Activated CD8-positive, alpha-beta memory T cell treated with anti-CD3 and anti-CD28 coated beads for 36 hours (primary cell): ENCODE measurements at places on chromosomes 5 and 9. TPM values are rescaled to one million over a fixed set of nuclear protein-coding genes. Genes with fewer than 3 reads are reported as not detected.

Gene PRUNE2
- total RNA-seq, result 0.40 TPM

Gene IFNA2
- total RNA-seq, result not detected

Gene AQP7
- not detected for total RNA-seq

Gene FAM221B
- not detected for total RNA-seq

Gene PPP3R2
- not detected for total RNA-seq
